ENCODE measurements at places on chromosomes 2 and 18. TPM values are rescaled to one million over a fixed set of nuclear protein-coding genes. Genes with fewer than 3 reads are reported as not detected.

MYCN gene
- polyA plus RNA-seq = 0.45 TPM

ZBTB7C gene
- polyA plus RNA-seq = 5.6 TPM

EPC2 gene
- polyA plus RNA-seq = 13.2 TPM

CNTNAP5 gene
- 0.10 TPM for polyA plus RNA-seq

HRH4 gene
- 0.11 TPM for polyA plus RNA-seq

ZNF521 gene
- 11.4 TPM for polyA plus RNA-seq

POTEJ gene
- polyA plus RNA-seq = not detected

DTYMK gene
- polyA plus RNA-seq = 9.7 TPM

KIF1A gene
- 18.6 TPM for polyA plus RNA-seq

IL36G gene
- not detected for polyA plus RNA-seq

TXNDC2 gene
- not detected for polyA plus RNA-seq

SLC16A14 gene
- 1.6 TPM for polyA plus RNA-seq

Measured in adipose tissue (tissue), 3 donors.